ENCODE measurements at places on chromosomes 11 and 22.

DNA sequence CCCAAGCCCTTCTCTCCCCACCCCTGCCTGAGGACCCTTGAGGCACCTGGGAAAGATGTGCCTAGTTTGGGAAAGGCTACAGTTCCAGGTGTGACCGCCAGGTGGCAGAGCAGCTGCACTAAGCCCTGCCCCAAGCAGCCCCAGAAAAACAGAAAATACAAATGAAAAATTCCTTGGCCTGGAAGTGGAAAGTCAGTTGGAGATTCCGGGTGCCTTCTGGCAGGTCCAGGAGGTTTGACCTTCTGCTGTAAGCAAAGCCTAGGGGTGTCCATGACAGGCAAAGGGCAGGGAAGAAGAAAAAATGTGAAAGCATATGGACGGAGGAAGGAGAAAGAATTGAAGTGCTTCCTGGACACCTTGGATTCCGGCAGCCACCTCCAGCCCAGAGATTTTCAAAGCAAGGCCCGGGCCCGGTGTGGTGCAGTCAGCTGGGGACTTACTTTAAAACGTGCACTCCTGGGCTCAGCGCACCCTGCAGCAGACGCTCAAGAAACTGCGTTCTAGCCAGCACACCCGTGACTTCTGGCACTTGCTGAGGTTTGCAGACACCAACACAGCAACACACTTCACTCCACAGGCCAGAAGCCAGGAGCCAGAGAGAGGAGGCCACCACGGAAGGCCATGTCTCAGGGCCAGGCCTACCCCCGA, 37.3 kb upstream of the SLC22A12 start:
- DNase-seq, result peak; percentile 27

DNA sequence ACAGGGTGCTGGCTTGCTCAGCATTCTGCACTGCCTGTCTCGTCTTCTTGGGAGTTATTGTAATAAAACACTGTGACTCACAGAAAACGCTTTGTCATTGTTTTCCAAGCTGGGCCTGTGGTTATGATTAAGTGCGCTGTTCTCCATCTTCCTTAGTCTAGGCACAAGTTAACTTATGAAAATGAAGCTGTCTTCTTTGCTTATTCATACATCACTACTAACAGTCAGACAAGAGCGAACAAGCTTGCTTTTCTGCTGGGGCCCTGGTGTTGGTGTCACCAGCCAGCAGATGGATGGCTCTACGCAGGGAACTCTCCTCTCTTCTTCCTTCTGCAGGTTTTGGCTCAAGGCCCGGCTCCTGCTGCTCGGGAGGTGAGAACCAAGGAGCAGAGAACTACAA, 380.1 kb upstream of the SYN3 start:
- no peak for DNase-seq

GRCh38 chr11:31809541-31809856, 1.6 kb downstream of the PAX6 start:
- DNase-seq, result no peak

- no peak for DNase-seq
Measured at GRCh38 chr11:107651672-107652071, 60.2 kb downstream of the SLN start.

- no peak for DNase-seq
Measured at GRCh38 chr11:128783513-128783912, 83.6 kb downstream of the KCNJ1 start.

- DNase-seq, result no peak
Measured at GRCh38 chr22:39352306-39352891, 2.6 kb downstream of the SYNGR1 start.

DNA sequence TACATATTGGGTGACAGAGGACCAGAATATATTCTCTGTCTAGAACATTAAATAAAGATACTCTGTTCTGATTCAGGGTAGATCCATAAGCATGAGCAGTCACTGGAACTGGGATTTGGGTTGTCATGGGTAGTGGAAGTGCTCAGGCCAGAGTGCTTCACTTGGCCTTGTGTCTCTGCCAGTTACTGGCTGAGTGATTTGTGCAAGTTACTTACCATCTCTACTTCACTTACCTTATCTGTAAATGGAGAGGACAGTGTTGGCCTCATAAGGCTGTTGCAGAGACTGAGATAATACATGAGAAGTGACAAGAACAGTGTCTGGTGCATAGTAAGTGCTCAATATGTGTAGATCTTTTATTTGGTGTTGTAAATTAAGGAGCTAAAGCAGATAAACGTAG, 17.6 kb downstream of the ATXN10 start:
- no peak for DNase-seq

Measured in CD4-positive, alpha-beta T cell (primary cell).